Activated CD4-positive, alpha-beta T cell treated with anti-CD3 and anti-CD28 coated beads for 24 hours (primary cell): ENCODE measurements at places on chromosomes 13 and 19.

DNA sequence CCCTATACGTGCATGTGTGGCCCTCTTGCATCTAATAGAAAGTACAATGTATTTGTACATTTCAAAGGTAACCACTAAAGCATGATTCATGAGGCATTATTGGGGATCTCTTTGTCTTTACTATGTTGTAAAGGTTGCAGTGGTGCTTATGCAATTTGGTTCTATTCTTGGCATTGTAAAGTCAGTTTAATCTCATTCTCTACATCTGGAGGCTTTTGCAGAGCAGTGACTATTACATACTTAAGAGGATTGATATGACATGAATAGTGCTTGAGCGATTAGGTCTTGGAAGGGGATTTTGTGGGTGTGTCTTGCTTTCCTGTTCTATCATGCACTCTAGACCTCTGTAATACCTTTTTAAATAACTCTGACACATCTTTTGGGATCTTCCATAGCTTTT lies 610.0 kb downstream of the EFNB2 start:
- DNase-seq: no peak

- DNase-seq: no peak
Observed at GRCh38 chr13:76216729-76217128, 580.6 kb downstream of the LMO7 start.

DNA sequence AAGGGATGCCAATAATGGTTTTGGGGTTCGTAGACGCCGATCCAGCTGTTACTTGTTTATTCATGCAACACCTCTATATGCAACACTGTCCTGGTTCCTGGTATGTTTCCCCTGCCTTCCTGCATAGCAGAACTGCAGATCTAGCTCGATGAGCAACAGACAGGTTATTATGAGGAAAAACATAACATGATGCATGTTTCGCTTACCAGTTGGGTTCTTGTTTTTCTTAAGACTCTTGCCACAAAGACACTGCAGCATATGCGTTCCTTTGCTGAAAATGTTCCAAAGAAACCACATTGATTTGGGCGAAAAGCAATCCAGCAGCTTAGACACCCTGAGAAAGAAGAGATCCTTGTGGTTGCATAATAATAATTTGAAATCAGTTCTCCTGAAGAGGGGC lies 583 bp downstream of the FGF14 start:
- DNase-seq: no peak

DNA sequence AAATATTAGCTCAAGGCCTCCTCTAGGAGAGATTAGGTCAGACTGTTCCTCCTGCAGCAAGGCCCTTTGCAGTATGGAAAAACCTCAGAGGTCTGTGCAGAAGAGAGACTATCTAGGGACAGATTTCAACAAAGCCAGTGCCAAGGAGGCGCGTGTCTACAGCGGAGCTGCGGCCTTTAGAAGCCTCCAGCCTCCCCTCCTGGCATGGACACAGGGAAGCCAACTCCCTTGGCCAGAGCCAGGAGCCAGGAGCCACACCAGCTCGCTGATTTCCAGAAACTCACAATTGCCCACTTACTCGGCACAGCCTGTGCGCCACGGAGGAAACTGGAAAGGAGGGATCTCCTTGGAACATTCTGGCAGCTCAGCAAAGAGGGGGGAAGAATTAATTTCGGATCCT lies 63.4 kb downstream of the INSR start:
- DNase-seq: no peak

GRCh38 chr19:6706633-6706958 lies 13.9 kb downstream of the C3 start:
- DNase-seq: no peak

- no peak for DNase-seq
Observed at GRCh38 chr13:47903836-47904235, 97.2 kb downstream of the SUCLA2 start.

DNA sequence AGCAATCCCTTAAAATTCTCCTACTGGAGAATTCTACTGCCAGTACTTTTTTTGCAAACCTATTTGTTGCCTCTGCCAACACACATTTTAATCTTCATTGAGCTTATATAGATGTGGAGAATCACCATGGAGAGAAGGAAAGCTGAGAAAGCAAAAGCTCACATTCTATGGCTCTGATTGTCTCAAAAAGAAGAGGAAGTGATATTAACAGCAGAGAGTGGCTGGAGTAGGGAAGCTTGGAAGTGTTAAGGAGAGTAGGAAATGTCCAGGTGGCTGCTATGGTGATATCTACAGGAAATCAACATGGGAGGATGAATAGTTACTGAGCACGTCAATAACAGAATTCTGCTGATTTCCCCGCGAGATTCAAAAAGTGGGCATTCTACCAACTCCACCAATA lies 78.8 kb upstream of the TDRD3 start:
- no peak for DNase-seq

DNA sequence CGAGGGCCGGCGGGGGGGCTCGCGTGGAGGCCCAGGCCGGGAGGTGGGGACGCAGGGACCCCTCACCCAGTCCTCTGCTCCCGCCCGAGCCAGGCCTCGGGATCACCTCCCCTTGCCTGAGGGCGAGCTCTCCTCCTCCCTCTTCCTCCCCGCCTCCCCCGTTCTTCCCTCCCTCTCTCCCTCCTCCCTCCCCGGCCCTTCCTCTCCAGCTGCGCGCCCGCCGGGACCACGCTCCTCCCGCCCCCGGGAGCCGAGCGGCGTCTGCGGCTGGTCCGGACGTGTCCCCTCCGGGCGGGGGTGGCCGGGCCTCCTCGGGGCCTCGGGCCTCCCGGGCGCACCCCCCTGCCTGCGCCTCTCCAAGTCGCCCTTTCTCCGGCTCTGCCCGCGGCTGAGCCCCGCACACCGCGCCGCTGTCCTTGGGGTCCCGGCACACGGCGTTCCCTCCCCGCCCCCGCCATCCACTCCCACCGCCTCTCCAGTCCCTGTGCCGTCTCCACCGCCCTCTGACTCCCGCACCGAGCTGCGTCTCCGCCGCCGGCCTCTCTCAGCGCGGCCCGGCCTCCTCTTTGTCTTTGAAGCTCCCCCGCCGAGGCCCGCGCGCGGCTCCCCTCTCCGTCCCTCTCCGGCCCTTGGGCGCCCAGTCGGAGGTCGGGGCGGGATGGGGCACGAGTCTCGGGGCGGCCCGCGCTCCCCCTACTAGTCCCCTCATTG lies 5.7 kb downstream of the SOX1 start:
- no peak for DNase-seq

GRCh38 chr13:113849981-113850721 lies 13.7 kb downstream of the GAS6 start:
- no peak for DNase-seq
